ENCODE measurements at places on chromosomes 5 and 9.

DNA sequence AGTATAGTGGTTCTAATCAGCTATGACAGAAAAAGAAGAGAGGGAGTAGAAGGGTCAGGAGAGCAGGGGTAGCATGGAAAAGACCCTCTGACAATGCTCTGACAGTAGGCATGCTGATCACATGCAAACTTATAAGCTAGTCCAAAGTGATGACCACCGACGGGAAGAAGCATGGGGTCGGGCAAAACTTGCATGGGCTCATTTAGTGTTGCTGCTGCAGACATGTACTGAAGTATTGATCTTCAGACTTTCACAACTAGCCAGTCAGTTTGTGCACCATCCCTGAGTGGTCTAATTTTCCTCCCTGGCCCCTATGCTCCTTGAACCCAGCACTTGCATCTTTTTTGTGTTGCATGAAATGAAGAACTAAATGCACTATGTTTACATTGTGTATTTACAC lies 225.4 kb downstream of the SYK start:
- DNase-seq: no peak

GRCh38 chr9:7097785-7098752 lies 340.3 kb downstream of the KDM4C start:
- DNase-seq: no peak

GRCh38 chr9:131263701-131264100 lies 12.6 kb downstream of the FAM78A start:
- no peak for DNase-seq

- no peak for DNase-seq
Observed at GRCh38 chr9:116800885-116801284, 113.8 kb downstream of the TRIM32 start.

- no peak for DNase-seq
Observed at GRCh38 chr5:119655061-119655460, 25.7 kb downstream of the FAM170A start.

DNA sequence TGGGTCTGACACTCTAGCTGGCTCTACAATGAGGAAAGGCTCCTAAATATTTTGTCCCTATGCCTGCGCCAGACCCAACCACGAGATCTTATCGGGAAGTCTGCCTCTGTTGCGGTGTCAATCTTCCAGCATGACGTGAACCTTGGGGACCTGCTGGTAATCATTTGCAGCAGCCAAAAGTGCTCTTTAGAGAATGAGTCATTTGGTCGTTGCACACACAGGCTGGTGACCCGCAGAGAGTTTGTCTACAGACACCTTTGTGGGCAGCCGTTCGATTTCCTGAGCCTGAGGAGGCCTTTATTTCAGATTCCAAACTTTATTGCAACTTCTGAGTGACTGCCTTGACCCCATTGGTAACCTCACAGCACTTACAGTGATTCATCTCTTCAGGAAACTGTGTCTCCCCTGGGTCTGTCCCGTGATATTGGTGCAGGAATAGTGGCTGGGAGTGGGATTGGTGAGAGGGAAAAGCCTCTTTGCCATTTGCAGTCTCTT lies 326.1 kb downstream of the NSG2 start:
- no peak for DNase-seq

DNA sequence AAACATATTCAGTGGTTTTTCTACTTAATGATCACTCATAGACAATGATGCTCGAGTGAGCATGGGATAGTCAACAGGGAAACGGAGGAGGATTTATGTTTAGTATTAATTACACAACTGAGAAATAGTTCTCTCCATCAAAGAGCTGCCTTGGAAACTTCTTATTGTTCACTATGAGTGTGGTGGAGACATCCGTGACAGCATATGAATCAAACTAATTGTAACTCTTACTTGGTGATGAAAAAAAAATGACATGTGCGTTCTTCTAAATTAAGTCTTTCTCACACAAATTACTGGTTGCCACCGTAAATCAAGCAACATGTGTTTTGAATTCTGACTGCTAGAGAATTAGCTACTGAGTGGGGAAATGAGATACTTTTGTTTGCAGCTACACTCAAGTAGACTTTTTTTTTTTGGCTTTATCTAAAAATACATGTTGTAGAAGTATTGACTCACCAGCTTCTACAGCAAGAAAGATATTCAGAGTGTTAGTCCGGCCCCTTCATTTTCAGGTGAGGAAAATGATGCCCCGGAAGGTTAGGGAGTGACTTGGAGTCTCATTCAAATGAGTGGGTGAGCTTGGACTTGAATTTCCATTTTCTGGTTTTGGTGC lies 179.4 kb downstream of the CFAP90 start:
- no peak for DNase-seq

DNA sequence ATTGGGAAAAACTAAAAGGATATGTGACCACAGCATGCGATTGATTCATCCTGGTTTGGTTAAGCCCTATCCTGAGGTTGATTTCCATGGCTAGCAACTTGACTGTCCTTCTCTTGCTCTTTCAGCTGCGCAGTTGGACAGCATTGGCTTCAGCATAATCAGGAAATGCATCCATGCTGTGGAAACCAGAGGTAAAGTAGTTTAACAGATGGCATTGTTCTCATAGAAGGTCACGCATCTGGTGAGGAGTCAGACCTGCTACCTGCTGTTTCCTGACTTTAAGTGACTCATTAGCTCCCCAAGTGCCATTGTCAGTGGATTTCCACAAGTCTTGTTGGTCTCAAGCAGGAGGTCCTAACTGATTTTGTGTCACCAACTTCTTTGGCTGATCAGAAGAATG lies 266.9 kb downstream of the ARHGAP26 start:
- DNase-seq: no peak

DNA sequence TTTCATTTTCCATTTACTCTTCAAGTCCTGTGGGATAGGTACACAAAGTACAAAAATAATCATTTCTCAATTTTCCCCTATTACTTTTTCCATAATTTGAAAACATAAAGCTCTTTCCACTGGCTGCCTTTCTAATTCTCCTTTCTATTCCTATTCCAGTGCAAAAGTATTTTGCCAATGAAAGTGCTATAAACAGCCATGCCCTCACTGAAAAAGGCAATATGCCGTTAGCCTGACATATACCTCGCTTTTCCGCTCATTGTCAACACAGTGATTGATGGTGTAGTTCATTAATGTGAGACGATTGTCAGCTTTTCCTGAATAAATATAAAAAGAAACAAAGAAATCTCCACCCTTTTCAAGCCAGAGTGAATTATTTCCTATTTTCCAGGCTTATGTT lies 97.5 kb downstream of the EBF1 start:
- no peak for DNase-seq

DNA sequence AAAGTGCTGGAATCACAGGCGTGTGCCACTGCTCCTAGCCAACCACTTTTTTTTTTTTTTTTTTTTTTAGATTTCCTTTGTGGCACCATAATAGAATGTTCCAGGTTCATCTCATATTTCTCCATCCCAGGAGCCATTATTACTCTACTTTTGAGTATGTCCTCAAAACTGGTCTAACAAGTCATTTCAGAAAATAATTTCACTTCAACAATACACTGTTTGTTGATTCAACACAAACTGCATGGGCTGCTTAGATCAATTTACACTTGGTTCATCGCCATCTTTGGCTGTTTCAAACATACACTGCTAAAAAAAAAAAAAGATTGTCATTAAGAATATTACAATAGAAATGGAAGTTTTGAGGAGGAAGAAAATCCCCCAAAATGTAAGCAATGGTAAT lies 57.9 kb downstream of the CSNK1A1 start:
- no peak for DNase-seq

DNA sequence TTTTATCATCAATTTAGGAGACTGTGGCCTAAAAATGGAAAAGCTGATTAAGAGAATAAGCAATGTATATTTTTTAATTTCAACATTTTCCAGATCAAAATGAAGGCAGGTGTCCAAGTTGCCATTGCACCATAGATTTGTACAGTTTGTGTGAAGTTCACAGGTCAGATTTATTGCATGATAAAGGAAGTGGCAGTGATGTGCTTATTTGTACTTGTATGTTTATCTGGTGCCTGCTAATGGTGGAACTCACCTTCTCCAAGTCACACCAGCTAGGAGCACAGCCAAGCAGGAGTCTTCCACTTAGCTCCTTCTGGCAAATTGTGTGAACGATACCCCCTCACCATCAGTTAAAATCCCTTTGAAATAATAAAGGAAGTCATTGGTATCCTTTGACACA lies 37.8 kb upstream of the ANKRD31 start:
- DNase-seq: no peak

DNA sequence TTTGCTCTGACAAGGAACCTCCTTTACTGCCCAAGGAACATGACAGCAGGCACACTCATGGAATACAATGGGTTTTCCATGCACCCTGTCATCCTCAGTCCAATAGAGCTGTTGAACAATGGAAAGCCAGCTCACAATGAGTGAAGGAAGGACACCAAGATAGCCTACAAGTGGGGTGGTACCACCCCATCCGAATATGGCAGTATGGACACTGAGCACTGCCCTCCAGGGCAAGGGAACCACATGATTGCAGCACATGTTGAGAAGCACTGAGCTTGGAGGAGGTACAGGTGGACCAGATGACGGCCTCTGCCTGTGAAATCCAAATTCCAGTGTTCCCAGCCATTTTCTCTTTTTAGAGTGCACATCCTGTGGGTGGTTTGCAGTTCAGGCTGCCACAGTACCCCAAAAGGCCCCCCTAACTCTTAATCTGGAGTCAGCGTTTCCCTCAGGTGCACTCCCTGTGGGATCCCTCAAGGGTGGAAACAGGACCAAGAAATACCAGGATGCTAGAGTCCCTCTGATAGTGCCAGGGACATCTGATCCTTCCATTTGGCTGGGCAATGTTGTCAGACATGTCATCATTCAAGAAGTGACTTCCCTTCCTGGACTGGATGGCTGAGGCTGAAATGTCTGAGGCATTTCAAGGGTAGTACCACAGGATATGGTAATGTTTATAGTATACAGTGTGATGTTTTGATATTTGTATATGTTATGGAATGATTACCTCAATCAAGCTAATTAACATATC lies 48.9 kb downstream of the SMC2 start:
- DNase-seq: no peak

DNA sequence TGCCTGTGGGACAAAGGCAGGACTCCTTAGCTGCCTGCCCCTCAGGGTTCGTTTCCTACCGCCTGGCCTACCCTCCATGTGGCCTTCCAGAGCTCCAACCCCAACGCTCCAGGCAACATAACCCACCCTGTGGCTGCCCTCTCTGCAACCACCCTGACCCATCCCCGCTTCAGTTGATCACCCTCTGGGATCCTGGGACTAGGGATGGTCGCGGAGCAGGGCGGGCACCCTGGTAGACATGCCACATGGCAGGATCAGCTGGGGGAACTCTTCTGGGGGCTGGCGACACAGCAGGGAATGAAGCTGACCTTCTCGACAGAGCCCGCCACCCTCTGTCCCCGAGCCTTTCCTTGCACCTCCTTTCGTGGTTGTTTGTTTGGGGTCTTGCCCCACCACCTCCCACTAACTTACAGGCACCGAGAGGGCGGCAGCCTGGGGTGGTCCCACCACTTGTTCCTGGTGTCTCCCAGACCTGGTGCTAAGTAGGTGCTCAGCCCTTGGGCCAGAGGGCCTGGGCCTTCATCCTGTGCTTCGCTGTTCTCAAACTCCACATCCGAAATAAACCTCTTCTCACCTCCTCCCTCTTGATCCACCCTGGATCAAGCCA lies 243.1 kb downstream of the PBX3 start:
- no peak for DNase-seq

DNA sequence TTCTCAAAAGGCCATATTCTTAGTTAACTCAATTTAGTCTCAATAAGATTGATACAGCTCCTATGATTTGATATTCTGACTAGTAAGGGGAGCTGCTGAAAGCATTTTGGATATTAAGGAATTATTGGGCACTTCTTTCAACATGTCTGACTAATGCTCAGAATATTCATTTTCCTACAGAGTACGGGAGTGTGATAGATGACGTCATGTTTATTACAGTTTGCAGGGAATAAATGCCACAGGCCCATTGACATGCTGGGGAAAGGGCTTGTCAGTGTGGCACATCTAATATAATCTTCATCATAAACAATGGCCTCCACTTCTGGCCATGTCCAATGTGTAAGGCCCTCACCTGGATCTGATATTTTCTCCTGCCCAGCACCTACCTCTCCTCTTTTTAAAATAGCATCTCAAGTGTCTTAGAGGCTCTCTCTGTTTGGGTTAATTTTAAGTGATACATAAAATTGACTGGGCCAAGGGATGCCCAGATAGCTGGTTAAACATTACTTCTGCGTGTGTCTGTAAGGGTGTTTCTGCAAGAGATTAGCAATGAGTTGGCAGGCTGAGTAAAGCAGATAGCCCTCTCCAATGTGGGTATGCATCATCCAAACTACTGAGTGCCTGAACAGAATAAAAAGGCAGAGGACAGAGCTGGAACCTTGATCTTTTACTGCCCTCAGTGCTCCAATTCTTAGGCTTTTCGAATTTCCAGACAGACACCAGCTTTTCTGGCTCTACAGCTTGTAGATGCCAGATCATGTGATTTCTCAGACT lies 99.3 kb downstream of the SLC24A2 start:
- no peak for DNase-seq

DNA sequence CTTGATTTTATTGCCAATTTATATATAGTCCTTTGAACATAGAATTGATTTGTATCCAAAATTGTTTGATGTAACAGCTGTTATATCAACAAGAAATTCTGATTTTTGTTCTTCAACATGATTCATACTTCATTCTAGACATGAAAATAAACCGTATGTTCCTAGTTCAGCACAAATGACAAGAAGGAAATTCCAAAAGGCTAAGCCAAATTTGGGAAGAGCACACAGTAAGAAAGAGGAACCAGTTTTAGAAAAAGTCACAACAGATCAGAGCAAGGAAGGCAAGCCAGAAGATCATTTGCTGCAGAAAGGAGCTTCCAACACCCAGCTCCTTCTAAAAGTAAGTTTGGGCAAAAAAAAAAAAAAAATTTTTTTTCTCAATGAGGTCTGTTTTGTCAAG lies 65.0 kb upstream of the MCCC2 start:
- DNase-seq: no peak

GRCh38 chr5:60640901-60641300 lies 59.1 kb downstream of the DEPDC1B start:
- DNase-seq: no peak

GRCh38 chr5:5270958-5271785 lies 131.0 kb downstream of the ADAMTS16 start:
- no peak for DNase-seq

DNA sequence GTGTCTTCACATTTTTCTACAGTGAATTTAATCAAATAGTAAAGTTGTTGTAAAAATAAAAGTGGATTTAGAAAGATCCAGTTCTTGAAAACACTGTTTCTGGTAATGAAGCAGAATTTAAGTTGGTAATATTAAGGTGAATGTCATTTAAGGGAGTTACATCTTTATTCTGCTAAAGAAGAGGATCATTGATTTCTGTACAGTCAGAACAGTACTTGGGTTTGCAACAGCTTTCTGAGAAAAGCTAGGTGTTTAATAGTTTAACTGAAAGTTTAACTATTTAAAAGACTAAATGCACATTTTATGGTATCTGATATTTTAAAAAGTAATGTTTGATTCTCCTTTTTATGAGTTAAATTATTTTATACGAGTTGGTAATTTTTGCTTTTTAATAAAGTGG lies 60.4 kb downstream of the MTAP start:
- no peak for DNase-seq

GRCh38 chr5:122022966-122023365 lies 55.1 kb downstream of the LOX start:
- no peak for DNase-seq

DNA sequence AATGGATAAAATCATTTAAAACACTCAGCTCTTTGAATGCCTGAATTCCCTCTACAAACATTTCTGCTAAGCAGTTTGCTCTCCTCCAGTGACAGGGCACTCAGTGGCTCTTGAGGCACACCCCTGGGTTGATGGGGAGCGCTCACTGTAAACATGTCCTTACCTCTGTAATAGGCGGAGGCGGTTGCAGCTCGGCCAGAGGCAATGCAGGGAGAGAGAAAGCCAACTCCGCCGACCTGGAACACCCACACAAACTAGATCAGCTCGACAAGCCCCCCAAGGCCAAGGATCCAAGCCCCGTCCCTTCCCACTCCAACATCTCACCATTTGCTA lies 329 bp downstream of the CDC23 start:
- DNase-seq: no peak
